ENCODE measurements at places on chromosomes 5 and 9. TPM values are rescaled to one million over a fixed set of nuclear protein-coding genes. Genes with fewer than 3 reads are reported as not detected.

DNA sequence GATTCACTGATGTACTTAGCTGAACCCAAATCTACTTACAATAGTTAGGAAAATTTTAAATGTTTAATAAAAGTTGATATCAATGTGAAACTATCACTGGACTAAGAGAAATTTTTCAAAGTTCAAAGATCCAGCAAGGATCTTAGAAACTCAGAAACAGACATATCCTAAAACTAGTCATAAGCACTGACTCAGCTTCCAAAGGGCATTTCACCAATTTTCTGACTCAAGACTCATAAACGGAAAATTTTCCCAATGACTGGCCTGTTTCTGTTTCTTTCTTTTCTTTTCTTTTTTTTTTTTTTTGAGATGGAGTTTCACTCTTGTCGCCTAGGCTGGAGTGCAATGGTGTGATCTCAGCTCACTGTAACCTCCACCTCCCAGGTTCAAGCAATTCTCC is 66.6 kb downstream of the CDC14B start:
- DNase-seq = peak; percentile 79

GRCh38 chr9:89640361-89640760 is 35.5 kb downstream of the GADD45G start:
- DNase-seq = no peak

DNA sequence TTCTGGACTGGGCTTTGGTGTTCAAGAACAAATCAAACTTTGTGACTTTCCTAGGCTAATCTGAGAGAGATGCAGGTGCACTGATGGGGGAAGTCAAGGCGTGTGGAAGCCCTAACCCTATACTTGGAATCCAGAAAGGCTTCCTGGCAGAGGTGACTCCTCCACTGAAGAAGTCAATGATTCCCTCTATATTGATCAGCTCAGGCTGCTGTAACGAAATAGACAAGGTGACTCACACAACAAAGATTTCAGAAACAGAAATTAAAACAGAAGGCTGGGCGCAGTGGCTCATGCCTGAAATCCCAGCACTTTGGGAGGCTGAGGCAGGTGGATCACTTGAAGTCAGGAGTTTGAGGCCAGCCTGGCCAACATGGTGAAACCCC is 69.6 kb upstream of the GGTA1 start:
- DNase-seq = peak; percentile 19

- no peak for DNase-seq
These were observed 464.9 kb downstream of the ELAVL2 start for GRCh38 chr9:23361096-23361495.

- DNase-seq = no peak
These were observed 4.7 kb downstream of the SH3RF2 start for GRCh38 chr5:145941096-145941447.

DNA sequence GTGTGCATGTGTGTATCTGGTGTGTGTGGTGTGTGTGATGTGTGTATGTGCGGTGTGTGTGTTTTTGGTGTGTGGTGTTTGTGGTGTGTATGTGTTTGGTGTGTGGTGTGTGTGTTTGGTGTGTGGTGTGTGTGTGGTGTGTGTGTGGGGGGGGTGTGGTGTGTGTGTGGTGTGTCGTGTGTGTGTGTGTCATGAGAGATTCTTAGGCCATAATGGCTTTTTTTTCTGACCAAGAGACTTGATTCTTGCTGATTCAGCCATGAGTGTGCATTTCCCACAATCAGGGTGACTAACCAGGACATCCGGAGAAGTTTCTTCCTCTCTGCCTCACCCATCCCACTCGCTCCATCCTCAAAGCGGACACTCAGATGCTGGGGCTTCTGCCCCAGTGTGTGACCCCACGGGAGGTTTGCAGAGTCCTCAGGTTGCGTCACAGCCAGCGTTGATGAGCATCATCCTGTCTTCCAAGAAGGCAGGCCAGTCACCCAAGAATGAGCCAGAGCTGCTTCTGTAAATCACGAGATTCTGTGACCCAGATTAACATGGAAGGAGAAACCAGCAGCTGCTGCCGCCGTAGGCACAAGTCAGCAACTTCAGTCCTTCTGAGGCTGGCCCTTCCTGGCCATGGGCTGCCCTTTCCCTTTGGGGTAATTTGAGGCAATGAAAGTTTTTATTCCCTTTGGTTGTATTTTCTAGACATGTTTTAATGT is 12.5 kb upstream of the CTSL start:
- peak; percentile 98 for DNase-seq

DNA sequence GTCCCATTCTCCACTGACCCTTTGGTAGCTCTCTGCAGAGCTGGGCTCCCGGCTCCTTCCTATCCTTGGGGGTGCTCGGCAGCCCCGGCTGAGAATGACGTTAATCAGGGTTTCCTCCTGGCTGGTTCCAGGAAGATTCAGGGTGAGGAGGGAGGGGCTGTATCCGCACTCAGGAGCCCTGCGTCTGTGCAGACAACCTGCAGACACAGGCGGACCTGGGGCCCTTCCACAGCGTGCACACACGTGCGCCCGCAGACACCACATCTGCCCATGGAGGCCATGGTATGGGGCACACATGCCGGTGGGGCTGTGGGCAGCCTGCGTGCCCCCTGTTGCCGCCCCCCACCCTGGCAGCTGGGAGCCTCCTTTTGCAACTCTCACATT is 66.6 kb upstream of the RNU6ATAC start:
- DNase-seq = no peak

GRCh38 chr5:144088206-144089064 is 82.0 kb downstream of the YIPF5 start:
- peak; percentile 3 for DNase-seq

- no peak for DNase-seq
These were observed 20.0 kb downstream of the PHF2 start for GRCh38 chr9:93596399-93596798.

GRCh38 chr5:125316915-125317535 is 570.6 kb upstream of the ZNF608 start:
- no peak for DNase-seq

DNA sequence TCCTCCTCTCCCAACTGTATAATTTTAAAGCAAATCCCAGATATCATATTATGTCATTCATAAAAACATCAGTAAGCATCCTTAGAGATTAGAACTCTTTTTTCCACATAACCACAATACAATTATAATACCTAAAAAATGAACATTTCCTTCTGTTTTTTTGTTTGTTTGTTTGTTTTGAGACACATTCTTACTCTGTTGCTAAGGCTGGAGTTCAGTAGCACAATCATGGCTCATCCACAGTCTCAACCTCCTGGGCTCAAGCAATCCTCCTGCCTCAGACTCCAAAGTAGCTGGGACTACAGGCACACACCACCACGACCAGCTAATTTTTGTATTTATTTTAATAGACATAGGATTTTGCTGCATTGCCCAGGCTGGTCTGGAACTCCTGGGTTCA is 8.0 kb downstream of the F2R start:
- DNase-seq = no peak

KCNT1 gene
- total RNA-seq = not detected

FBXL17 gene
- 19.1 TPM for total RNA-seq

IFNK gene
- not detected for total RNA-seq
